ENCODE measurements at places on chromosomes 1 and 21.

- no peak for DNase-seq
Measured at GRCh38 chr1:100023482-100023881, 53.7 kb downstream of the SLC35A3 start.

GRCh38 chr1:202212787-202213186 is 19.2 kb downstream of the LGR6 start:
- no peak for DNase-seq

GRCh38 chr1:145702826-145703225 is 4.3 kb downstream of the PDZK1 start:
- no peak for DNase-seq

DNA sequence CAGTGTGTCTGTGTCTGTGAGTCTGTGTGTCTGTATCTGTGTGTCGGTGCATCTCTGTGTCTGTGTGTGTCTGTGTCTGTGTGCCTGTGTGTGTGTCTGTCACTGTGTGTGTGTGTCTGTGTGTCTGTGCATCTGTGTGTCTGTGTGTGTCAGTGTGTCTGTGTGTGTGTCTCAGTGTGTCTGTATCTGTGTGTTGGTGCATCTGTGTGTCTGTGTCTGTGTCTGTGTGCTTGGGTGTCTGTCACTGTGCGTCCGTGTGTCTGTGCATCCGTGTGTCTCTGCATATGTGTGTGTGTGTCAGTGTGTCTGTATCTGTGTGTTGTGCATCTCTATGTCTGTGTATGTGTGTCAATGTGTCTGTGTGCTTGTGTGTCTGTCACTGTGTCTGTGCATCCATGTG is 44.7 kb upstream of the POFUT2 start:
- no peak for DNase-seq

Data from WERI-Rb-1 (cell line).